Thoracic aorta (tissue), 2 donors: ENCODE measurements at places on chromosomes 12 and 14.

GRCh38 chr12:78085542-78086182 is 255.0 kb downstream of the NAV3 start:
- DNase-seq = no peak

DNA sequence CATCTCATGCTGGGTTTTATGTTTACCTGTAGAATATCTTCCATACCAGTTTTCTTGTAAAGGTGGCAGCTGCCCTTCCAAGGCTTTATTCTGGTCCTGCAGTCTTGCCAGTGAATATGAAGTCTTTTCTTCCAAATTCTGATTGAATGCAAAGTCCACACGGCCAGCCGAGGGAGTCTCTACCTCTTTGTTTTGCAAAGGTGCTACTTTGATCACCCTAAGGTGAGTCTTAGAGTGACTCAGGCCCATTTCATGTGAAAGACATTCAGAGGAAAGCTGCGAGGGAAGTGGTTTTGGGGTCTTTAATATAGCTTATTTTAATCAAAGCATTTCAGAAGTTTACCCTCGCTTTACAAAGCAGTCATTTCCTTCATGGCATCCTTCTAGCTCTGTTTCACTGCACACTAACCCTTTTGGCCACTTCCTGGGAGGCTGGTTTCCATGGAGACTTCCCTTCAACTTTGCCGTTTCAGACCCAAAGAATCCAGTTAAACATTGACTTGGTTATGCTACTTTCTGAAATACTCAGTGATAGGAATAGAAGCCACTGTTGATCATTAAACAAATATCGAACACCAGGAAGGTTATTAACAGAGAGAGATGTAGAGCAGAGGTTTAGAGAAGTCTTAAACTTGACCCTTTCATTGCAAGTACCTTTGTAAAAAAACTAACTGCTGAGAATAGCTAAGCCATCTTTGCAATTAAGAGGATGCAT is at the start of gene CCDC198:
Gene CCDC198, minus strand, starts transcription at position 391 of the 715 bp plus-strand sequence. Its CDS starts 142 bp downstream, at position 249.
- no peak for DNase-seq

- DNase-seq = no peak
These were observed 13.3 kb downstream of the C12orf75 start for GRCh38 chr12:105343836-105344235.

- no peak for DNase-seq
These were observed 5.1 kb downstream of the CLECL1 start for GRCh38 chr12:9727813-9728212.

DNA sequence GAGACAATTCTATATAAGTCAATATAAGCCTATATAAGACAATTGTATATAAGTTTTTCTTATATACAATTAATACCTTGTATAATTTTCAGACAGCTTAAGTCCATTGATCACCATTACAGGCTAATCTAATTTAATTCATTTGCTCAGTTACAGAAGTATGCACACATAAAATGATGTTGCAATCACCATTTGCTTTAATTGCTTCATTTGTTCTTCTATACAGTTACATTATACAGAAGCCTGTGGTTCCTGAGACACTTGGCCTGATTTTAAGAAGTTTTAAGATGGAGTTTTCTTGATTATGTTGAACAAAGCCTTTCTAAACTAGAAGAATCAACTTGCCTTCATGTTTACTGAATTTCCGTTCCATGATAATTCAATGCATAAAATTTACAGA is 314.6 kb upstream of the PDE3A start:
- DNase-seq = no peak

DNA sequence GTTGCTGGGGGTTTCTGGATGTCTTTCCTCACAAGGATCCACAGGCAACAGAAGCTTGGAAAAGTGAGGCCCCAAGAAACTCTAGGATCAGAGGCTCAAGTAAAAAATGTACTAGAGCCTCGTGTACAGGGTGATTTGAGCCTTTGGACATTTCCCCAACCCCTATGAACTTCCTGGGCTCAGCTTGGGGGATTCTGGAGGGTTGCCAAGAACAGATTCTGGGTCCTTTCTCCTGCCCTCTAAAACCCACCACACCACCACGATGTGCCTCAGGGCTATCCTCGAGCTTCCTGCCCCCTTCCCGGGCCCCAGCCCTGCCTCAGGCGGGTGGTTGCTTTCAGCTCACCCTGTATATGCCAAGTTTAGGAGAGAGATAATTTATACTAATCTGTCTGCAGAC is 583 bp downstream of the FAM186B start:
- DNase-seq = no peak

DNA sequence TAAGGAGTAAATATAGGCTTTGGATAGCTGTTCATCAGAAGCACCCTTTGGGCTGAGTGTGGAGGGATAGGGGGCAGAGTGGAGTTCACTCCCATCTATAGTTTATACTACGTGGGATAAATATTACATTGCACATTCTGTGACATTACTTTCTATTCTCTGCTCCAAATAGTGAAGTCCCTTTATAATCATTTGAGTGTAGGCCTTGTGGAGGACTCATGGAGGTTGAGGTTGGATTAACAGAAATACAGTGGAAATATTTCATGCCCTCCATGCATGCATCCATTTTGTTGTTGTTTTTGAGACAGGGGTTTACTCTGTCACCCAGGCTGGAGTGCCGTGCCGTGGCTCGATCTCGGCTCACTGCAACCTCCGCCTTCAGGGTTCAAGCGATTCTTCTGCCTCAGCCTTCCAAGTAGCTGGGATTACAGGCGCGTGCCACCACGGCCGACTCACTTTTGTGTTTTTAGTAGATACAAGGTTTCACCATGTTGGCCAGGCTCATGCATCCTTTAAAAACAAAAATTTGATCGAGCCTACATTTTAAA is 1.4 kb downstream of the CHPT1 start:
- no peak for DNase-seq

- DNase-seq = no peak
These were observed 37.3 kb upstream of the EVL start for GRCh38 chr14:100027771-100028490.

- DNase-seq = no peak
These were observed 8.3 kb downstream of the IKZF4 start for GRCh38 chr12:56029166-56029519.

DNA sequence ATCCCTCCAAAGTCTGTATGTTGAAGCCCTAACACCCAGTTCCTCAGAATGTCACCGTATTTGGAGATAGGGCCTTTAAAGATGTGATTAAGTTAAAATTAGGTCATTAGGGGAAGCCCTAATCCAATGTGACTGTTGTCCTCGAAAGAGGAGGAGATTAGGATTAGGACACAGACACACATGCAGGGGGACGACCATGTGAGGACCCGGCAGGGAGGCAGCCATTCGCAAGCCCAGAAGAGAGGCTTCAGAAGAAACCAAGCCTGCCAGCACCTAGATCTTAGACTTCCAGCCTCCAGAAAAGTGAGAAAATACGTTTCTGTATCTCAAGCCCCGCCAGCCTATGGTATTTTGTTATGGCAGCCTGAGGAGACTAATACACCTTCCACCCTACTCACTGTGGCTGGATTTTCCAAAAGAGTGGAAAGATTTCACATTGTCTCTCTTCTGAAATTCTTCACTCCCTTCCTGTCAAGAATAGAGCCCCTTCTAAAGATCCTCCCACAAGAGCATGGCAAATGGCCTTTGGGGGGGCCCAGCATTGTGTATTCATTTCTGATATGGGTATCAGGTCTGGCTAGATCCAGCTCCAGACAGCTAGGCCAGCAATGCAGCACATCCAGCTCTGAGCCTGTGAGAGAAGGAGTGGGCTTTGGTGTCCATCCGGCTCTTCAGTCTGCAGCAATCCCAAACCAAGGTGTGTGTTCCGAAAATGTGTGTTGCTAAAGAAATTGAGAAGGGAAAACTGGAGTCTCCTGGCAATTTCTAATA is 15.4 kb upstream of the UBC start:
- DNase-seq = no peak

- DNase-seq = no peak
These were observed 2.5 kb downstream of the FAM222A start for GRCh38 chr12:109716092-109716479.

DNA sequence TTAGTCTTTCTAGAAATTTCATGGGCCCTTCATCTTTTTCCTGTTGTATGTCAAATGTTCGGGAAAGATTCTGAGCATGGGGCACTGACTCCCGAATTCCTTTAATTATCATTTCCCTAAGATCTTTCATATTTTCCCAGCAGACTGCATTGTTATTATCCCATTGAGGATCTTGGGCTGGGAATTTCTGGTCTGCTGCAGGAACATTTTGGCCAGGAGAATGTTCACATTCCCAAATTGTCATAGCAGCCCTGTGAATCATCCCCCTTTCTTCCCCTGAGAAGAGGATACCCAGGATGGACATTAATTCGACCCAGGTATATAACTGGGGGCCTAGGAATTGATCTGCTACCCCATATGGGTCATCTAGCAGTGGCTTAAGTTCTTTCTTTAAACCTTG is 112.5 kb downstream of the RIN3 start:
- no peak for DNase-seq
